ENCODE measurements at places on chromosomes 1 and 21.

DNA sequence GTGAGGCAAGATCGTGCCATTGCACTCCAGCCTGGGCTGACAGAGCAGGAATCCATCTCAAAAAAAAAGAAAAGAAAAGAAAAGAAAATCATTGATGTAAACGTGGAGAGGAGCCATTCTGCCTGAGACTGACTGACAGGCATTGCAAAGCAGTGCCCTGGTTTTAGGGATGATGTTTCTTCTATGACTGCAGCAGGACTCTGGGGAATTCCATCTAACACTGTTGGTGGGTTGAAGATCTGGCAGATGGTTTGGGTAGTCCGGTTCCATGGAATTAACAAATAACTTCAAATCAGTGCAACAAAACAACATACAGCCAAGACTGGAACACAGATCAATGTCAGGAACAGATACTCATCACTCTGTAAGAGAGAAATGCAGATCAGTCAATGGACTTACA is 17.8 kb upstream of the LAMC2 start:
- no peak for DNase-seq

- no peak for DNase-seq
Measured at GRCh38 chr1:14739082-14739832, 140.8 kb downstream of the KAZN start.

GRCh38 chr1:7857985-7858384 is 5.1 kb upstream of the UTS2 start:
- DNase-seq = no peak

DNA sequence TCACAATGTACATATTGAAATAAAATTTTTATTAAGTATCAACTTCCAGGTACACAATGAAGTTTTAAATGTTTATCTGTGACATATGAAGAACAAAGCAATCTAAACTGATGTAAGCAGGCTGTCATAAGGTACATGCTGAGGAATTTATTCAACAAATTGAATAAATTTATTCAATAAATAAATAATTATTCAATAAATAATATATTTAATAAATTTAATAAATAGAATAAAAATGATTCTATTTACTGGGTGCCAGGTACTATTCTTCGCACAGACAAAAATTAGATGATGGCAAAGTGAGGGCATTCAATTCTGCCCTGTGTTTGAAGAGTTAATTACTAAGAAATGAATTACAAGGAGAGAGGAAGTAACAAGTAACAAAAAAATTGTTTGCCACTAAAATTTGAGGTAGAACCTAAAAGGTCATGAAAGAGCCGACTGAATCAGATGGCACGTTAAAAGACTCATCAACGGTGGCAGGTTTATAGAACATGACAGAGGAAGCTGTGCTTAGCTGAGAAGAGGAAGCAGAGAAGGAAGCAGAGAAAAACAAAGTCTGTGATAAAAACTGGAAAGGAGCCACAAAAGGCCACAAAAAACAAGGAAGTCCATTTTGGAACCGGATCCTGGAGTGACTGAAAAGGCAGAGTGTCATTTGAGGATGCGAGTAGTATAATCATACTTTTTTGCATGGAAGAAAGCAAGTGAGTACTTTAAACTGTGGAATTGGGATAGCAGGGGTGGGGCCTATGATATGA is 2.2 kb upstream of the USP24 start:
- DNase-seq = no peak

DNA sequence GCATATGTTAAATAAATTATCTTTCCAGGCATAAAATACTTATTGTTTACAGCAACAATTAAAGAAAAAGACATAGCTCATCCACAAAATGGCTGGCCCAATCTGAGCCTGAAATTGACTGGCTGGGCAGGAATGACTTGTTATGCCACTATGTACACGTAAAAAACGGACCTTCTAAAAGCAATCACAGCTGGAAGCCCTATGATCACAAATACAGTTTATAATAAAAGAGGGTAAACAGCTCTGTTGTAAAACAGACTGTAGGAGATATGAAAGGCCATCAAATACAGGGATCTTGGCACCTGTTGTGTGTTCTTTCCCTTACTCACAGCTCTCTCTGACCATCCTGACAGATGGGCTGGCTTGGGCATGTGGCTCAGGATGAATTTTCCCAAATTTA is 70.5 kb upstream of the DMRTA2 start:
- no peak for DNase-seq

DNA sequence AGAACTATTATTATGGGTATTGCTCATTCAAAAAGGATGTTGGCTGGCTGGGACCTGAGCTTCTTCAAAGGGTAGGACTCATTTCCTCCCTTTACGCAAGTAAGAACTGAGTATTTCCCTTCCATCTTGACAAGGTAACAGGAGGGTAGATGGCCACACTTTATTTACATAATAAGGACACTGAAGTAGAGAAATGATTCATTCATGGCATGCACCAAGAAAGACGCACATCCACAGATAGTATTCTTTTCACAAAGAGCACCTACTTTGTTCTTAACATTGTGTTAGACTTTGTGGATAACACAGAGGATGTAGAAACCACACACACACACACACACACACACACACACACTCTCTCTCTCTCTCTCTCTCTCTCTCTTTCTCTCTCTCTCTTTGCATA is 82.9 kb downstream of the FAM78B start:
- no peak for DNase-seq

DNA sequence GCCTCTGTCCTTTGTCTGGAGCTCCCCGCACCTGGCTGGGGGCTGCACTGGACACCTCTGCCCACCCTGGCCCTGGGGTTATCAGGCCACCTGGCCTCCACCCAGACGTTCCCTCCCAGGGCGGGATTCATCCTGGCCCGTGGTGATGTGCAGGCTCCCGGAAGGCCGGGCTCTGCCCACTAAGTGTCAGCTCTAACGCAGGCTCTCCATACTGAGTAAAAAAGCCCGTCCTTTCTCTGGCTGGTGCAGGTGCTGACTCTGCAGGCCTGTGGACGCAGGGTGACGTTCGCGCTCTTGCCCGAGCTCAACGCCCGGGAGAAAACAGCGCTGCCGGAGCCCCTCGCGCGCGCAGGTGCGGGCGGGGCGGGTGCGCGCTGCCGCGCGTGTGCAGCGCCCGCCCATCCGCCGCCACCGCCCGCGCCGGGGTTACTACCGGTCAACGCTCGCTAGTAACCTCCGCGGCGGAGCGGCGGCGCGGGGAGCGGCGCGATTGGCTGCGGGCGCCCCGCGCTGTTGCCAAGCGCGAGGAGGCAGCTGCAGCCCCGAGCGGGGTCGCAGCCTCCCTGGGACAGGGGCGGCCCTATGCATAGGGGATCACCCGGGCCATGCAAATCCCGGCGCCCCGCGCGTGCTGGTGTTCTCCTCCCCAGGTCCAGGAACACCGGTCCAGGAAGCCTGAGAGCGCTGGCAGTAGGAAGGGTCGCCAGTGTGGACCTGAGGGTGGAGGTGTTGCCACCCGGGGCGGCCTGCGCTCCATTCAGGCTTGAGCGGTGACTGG is 15.7 kb downstream of the ABCG1 start:
- DNase-seq = no peak

DNA sequence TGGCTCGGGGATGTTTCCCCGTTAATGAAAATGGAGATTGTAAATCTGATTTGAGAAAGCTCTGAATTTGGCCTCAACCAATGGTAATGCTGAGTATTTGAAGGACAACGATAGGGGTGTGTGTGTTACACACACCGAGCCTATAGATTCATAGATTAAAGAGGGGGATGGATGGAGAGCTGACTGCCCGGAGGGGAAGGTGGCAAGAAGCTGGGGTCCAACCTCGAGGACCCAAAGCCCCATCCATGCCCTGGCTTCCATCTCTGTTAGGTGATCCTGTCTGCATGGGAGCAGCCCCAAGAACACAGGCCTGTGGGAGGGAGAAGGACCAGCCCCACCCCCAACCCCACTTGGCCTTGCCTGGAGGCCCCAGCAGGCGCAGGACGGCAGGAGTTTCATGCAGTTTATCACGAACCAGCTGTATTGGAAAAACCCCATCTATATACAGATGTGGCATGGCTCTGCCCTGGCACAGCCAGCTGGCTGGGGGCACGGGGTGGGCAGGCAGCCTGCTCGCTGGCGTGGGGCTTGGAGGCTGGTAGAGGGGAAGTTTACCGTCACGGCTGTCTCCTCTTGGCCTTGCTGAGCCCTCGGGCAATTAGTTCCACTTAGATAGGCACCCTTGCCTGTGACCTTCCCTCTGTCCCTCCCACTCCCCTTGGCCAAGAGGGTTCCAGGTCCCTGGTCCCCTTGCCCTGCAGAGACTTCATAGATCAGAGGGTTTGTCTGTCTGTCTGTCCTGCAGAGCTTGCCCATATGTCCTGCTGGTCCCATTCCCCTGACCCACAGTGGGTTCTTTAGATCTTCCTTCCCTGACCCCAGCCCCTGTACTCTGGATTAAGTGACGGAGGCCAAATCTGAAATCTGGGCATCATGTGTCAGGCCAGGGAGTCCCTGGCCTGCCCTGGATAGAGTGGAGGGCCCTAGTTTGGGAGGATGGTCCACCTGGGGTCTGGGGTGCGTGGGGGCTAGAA is 3.0 kb downstream of the HSPB7 start:
- no peak for DNase-seq

GRCh38 chr1:1917304-1917976 is 1.6 kb downstream of the TMEM52 start:
- no peak for DNase-seq

DNA sequence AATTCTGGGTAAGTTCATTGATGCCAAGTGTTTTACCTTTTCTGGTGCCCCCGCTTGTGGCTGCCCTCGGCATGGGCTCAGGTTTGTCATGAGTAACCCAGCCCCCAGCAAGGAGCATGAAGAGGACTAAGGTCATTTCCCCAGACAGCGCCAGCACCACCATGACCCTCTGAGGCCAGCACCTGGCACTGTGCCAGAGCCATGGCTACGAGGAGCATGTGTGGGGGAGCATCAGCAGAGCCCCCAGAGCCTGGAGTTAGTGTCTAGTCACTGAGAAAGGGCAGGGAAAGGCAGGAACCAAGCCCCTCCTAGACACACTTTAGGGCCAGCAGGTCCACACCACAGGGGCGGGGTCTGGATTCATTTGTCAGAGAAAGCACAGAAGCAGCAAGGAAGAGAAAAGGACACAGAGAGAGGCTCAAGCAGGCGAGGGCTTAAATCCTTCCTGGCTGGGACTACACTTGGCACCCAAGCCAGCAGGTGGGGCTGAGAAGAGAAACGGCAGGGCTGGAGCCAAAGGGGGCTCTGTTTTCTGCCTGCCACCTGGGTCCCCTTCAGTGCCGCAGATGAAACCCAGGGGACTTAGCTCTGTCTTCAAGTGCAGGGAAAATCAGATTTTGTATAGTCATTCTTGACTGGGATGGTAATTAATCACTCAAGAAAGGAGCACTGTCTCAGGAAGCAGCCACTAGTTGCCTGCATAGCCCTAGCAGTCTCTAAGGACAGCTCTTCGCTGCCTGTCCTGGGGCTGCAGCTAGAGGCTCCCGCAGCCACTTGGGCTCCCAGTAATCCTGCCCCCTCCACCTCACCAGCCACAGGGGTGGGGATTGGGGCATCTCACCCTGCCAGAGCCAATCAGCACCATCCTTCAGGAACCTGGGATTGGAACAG is 79.6 kb upstream of the ZC3H12A start:
- no peak for DNase-seq

DNA sequence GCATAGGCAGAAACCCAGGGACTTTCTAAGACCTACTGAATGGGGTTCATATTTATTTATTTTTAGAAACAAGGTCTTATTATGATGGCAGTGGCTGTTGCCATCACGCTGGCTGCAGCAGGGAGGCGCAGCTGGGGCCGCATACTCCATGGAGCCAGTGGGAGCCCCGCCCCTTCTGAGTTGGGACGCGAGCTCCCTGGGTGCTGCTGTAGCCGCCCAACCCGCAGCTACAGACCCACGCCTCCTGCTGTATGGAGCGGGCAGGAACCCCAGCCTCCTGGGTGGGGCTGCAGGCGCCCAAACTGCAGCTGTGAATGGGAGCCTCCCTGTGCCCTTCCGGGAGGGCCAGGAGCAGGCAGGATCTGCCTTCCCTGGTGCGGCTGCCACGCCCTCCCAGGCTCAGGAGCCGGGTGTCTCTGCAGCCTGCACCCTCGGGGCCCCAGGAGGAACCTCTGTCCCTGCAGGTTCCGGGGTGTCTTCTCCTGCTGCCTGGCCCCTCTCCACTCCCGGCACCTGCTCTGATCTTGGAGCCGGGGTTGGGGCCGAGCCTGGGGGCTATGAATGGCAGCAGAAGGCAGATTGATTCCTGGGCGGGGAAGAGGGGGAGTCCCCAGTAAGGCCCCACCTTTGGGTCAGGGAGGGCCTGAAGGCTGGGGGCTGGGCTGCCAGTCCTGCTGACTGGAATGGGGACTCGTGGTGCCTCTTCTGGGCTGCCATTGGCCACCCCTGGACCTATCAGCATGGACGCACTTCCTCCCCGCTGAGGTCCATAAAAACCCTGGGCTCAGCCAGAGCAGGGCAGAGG is 66.5 kb upstream of the LRRN2 start:
- DNase-seq = no peak

DNA sequence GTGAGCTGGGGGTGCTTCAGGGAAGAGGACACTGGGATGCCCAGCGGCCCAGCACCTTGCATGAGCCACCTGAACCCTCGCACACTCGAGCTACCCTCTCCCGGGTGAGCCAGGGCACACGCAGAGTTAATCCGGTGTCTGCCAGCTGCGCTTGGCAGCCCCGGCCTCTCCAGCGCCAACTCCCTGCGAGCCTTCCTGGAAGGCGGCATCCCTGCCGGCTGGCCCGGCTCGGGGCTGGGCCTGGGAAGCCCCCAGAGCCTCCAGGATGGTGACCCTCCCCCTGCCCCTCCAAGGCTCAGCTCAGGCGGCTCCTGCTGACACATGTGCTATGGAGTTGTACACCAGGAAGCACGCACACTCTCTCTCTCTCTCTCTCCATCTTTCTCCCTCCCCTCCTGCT is 48.7 kb downstream of the RAP1GAP start:
- no peak for DNase-seq

GRCh38 chr1:53562291-53562980 is 103.2 kb downstream of the DMRTB1 start:
- no peak for DNase-seq

DNA sequence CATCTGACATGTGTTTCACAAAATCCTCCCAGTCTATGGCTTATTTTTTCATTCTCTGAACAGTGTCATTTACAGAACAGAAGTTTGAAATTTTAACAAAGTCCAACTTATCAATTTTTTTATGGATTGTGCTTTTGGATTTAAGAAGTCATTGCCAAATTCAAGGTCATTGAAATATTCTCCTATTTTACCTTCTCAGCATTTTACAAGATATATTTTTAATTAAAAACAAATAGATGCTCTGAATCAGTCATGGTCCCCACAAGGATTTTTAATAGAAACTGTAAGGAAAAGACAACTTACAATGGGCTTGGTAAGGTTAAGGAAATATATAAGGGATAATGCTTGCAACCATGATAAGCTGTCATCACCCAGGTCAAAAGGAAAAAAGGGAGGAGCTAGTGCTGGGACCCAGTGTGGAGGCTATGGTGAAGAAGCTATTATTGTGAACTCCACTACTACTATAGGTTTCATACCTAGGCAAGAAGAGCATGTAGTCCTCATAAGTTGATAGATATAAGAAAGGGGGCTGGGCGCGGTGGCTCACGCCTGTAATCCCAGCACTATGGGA is 144.5 kb upstream of the KCNJ15 start:
- no peak for DNase-seq

- no peak for DNase-seq
Measured at GRCh38 chr21:42973309-42973990, 912 bp upstream of the PKNOX1 start.

- DNase-seq = no peak
Measured at GRCh38 chr1:181514298-181515290, 31.3 kb downstream of the CACNA1E start.
